ENCODE measurements at places on chromosomes 12 and 14. TPM values are rescaled to one million over a fixed set of nuclear protein-coding genes. Genes with fewer than 3 reads are reported as not detected.

The NRDE2 gene
- polyA plus RNA-seq: 10.8 TPM

DNA sequence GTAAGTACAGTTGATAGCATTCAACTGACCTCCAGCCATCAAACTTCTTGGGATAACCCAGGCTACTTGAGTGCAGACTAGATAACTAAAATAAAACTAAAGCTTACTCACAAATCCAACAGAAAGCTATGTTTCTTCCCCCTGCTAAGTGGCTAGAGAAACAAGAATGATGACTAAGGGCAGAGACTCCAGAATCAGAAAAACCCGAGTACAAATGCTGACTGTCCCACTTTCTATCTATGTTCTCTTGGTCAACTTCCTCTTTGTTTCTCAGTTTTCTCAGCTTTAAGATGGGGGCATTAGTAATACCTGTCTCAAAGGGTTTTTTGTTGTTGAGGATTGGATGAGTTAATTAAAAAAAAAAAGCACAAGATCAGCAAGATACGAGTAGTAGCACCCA, 6.1 kb upstream of the NUAK1 start:
- no peak for DNase-seq

The P2RX4 gene
- 28.3 TPM for polyA plus RNA-seq

The CARMIL3 gene
- polyA plus RNA-seq: not detected

- no peak for DNase-seq
Observed at GRCh38 chr14:37034410-37035285, 137.8 kb downstream of the SLC25A21 start.

DNA sequence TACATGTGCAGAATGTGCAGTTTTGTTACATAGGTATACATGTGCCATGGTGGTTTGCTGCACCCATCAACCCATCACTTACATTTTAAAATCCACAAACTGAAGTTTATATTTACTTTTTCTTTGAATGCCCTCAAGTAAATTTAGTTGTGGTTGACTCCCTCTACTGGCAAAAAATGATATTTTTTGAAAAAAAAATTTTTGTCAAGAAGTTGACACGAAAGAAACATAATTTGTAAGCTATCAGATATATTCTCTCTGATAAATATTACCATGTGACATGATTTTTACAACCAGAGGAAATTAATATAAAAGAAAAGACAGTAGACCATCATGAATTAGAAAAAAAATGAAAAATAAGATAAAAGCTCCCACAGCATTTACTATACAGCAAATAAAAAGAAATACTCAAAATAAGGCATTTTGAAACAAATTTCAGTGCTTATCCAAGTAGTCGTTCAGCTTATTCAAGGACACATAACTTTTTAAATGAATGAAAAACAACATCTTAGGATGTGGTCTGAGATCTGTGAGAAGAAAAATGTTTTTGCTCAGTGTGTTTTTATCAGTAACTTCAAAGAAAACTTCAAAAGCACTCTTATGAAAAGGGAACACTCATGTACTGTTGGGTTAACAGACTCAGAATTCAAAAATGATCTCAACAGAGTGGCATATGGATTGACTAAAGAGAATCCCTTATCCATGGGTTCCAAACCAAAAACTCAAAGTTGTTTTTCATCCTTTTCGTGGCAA, 30.0 kb upstream of the GRIP1 start:
- DNase-seq: peak; percentile 51

Data from CD4-positive, CD25-positive, alpha-beta regulatory T cell (primary cell).